ENCODE measurements at places on chromosomes 12 and 14.

GRCh38 chr14:102586420-102587104 lies 5.9 kb upstream of the RCOR1 start:
- DNase-seq: no peak

GRCh38 chr12:48958049-48958388 lies 732 bp upstream of the ARF3 start:
- DNase-seq: no peak

DNA sequence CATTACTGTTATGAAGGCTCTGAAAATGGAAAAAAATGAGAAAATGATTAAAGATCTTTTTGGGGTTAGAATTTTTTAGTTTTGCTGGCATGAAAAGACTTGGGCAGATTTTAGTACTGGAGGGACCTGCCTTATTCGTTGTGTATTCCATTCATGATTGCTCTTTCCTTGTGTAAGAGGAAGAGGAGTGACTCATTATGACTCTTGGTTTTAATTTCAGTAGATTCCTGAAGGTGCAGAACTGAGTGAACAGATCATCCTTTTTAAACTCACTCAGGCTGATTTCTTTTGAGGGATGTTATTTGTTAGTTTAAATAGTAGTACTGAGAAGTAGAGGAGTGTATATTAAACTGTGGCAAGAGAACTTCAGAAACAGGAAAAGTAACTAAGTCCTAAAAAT lies 41.6 kb downstream of the AKAP6 start:
- peak; percentile 38 for DNase-seq

DNA sequence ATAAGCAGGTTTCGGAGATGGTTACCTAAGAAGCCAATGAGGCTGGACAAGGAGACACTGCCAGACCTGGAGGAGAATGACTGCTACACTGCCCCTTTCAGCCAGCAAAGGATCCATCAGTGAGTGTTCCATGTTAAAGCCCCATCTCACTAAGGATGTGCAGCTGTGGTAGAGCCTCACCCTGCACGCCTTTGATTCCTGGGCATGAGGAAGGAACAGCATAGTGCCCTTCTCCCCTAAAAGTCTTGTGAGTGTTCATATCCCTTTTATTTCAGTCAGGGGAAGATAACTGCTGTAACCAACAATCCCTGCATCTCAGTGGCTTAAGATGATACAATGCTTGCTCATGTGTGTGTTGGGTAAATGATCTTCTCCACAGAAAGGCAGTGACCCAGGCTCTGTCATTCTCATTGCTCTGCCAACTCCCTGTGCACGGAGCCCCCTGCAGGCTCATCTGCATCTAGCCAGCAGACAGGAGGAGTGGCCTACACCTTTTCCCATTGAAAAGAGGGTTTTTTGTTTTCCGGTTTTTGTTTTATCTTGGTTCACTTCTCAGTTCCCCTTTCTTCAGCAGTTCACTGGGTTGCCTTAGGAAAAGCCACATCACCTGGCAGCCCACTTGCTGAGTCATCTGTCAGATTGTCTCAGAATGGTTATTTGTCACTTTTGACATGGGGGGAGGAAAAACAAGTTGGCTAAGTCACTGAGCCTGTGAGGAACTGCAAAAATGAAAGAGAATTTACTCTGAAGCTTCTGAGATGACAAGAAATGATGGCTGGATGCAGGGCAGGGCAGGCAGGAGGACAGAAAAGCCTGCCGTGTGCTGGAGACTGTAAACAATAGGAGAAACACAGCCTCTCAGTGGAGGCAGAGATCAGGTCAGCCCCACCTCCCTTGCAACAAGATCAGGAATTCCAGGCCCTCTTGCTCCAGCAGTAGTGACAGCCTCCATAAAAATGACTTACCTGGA lies 193.3 kb downstream of the ANO4 start:
- DNase-seq: peak; percentile 38

- no peak for DNase-seq
Measured at GRCh38 chr12:124814741-124815613, 48.7 kb downstream of the SCARB1 start.

GRCh38 chr12:117836476-117836875 lies 132.3 kb downstream of the KSR2 start:
- DNase-seq: no peak

DNA sequence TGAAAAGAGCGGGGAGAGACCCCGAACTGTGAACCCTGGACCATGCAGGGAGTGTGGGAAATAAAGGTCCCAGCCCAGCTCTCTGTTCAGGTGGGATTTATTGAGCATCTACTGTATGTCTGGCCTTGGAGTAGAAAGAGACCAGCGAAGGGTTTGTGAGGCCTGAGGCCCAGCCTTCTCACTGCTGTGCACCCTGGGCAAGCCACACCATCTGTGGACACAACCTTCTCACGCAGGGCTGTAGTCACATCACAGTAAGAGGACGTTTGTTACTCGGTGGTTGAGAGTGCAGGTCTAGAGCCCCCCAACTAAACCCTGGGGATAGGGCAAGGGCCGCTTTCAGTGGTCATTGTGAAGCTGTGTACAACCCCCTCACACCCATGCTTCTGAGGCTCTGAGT lies 18.2 kb downstream of the FAM222A start:
- no peak for DNase-seq

- no peak for DNase-seq
Measured at GRCh38 chr14:37422748-37423147, 172.3 kb downstream of the FOXA1 start.

DNA sequence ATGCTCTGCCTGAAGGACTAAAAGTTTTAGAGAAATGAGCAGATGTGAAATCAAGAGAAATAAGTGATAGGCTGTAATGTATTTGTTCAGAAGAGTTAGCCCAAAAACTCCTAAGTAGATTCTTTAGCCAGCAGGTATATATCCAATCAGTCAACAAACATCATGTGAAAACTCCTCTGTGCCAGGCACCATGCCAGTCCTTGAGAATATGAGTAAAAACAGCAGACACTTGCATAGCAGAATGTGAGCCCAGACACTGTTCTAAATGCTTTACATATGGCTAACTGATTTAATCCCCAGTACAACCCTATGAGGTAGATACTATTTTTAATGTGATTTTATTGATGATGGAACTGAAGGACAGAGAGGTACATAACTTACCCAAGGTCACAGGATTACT lies 329.8 kb downstream of the PAWR start:
- no peak for DNase-seq
